Prostate gland (tissue), 2 donors: ENCODE measurements at places on chromosomes 5 and 9. TPM values are rescaled to one million over a fixed set of nuclear protein-coding genes. Genes with fewer than 3 reads are reported as not detected.

DNA sequence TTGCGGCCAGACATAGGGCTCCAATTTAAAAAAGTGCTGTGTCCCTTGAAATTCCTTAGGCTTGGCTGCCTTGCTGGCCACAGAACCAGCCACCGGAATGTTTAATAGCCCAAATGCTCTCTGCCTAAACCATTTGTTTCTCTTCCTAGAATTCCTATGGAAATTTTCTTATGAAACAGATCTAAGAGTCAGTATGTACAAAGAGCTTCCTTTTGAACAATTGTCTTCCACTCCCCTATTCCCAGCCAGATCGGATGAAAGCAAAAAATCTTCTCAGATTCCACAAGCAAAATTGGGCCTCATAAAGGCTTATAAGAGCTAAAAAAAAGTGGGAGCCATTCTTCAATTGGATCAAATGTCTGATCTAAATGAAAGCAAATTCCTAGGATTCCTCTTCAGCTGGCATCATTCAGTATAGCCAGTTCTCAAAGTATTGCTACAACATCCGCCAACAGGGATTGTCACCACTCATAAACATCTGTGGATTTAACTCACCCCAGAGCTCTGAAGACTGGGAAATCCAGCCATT, 104.3 kb downstream of the CEMIP2 start:
- no peaks in the 10 kb centered on the region for H3K27me3 ChIP-seq
- no peaks in the 10 kb centered on the region for H3K36me3 ChIP-seq
- no peak for DNase-seq
- no peak overlapping the region for H3K27ac ChIP-seq
- no peak overlapping the region for H3K4me3 ChIP-seq

DNA sequence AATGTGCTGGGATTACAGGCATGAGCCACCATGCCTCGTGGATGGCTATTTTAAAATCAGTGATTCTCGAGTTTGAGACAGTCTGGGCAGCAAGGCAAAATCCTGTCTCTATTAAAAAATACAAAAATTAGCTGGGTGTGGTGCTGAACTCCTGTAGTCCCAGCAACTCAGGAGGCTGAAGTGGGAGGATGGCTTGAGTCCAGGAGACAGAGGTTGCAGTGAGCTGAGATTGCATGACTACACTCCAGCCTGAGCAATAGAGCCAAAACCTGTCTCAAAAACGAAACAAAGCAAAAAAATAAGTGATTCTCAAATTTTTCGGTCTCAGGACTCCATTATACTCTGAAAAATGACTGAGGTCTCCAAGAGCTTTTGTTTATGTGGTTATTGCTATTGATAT, 47.9 kb upstream of the HSPA9 start:
- H3K4me1 ChIP-seq, result no peaks in the 10 kb centered on the region
- H3K36me3 ChIP-seq, result no peaks in the 10 kb centered on the region
- no peak overlapping the region for H3K27ac ChIP-seq
- DNase-seq, result no peak
- no peak overlapping the region for H3K4me3 ChIP-seq

The NPR3 gene
- 23.9 TPM for total RNA-seq

- no peak overlapping the region for H3K27ac ChIP-seq
Measured at GRCh38 chr5:88772047-88772446, 110.9 kb downstream of the MEF2C start.

DNA sequence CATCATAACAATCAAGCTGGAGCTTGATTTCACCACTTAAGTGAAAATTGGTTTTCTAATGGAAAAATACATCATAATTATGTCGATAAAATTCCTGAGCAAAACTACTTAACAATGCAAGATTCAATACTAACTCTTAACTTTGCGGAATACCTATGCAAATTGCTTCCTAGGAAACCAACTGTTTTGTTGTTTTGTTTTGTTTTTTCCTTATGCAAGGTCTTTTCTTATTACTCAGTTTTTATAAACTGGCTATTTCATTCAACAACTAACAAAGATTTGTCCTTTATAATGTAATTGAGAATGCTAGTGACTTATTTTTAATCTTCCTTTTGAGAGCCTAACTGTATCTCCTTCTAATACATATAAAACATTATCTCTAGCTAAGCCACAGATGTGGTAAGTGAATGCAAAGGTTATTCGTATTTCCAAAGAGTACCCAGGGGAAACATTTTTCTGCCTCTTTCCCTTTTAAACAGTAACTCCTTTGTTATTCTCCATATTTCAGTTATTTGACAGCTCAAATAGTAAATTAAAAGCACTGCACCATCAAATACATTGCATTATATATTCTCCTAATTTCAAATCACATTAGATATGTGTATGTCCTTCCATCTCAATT, 609.4 kb downstream of the SLCO4C1 start:
- no peaks in the 10 kb centered on the region for H3K36me3 ChIP-seq
- no peak overlapping the region for H3K27ac ChIP-seq
- H3K27me3 ChIP-seq, result no peaks in the 10 kb centered on the region
- no peaks in the 10 kb centered on the region for H3K4me1 ChIP-seq
- H3K4me3 ChIP-seq, result no peak overlapping the region
- DNase-seq, result no peak

- DNase-seq, result no peak
- no peak overlapping the region for H3K27ac ChIP-seq
- H3K4me1 ChIP-seq, result no peaks in the 10 kb centered on the region
- no peaks in the 10 kb centered on the region for H3K27me3 ChIP-seq
Measured at GRCh38 chr5:157963761-157964160, 104.8 kb upstream of the CLINT1 start.

DNA sequence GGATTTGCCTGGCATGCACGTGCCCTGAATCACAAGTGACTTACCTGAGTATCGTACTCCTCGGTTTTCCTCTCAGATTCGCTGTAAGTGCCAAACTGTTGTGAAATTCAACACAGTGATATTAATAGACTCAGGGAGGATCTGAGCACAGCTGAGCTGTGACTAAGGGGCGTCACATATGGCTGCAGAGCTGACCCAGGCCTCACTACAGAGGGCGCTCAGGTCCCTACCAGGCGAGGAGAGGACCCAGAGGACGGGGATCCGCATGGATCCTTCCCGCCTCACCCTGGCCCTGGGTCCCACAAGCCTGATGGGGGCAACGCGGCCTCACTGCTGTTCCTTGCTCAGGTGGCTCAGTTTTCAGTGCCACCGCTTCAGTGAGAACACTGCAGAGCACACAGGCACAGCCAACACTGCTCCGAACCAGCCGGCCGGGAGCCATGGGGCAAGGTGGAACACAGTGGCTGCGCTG, 20.1 kb downstream of the CLPTM1L start:
- DNase-seq, result no peak
- H3K4me3 ChIP-seq, result no peak overlapping the region
- H3K27me3 ChIP-seq, result no peaks in the 10 kb centered on the region
- no peak overlapping the region for H3K27ac ChIP-seq
- peaks cover 10% of the 10 kb centered on the region for H3K36me3 ChIP-seq

DNA sequence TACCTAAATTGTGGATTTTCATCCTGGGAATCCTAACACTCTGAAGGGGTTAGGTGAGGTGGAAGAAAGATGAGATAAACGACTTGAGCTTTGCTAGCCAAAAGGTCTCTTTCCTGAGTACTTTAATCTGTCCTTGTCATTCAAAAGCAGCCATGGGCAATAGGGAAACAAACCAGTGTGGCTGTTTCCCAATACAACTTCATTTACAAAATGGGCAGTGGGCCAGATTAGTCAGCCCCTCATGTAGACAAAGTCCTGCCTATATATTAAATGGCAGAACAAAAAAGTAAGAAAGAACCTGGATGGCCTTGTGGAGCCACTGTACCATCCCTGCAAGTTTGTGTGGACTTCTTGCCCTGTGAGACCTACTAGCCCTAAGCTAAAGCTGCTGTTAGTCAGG, 51.0 kb upstream of the NFIL3 start:
- no peaks in the 10 kb centered on the region for H3K27me3 ChIP-seq
- no peak for DNase-seq
- no peaks in the 10 kb centered on the region for H3K36me3 ChIP-seq
- H3K27ac ChIP-seq, result no peak overlapping the region

GRCh38 chr5:169762338-169763095, 125.4 kb downstream of the DOCK2 start:
- H3K27me3 ChIP-seq, result no peaks in the 10 kb centered on the region
- no peak for DNase-seq
- H3K4me3 ChIP-seq, result no peak overlapping the region
- H3K36me3 ChIP-seq, result no peaks in the 10 kb centered on the region
- H3K27ac ChIP-seq, result no peak overlapping the region

The SPATA31D1 gene
- total RNA-seq, result not detected

The FAM221B gene
- total RNA-seq, result 0.46 TPM

The ASB6 gene
- 25.2 TPM for total RNA-seq

GRCh38 chr9:69427286-69427685, 102.3 kb downstream of the ENTREP1 start:
- no peaks in the 10 kb centered on the region for H3K27me3 ChIP-seq
- no peak overlapping the region for H3K27ac ChIP-seq
- no peaks in the 10 kb centered on the region for H3K36me3 ChIP-seq
- no peaks in the 10 kb centered on the region for H3K4me1 ChIP-seq

- H3K27me3 ChIP-seq, result no peaks in the 10 kb centered on the region
- peak overlapping the region; percentile 27 for H3K4me3 ChIP-seq
- peak overlapping the region; percentile 65 for H3K27ac ChIP-seq
Measured at GRCh38 chr9:2158766-2159430, 143.8 kb downstream of the SMARCA2 start.

GRCh38 chr9:92468206-92468605, 14.1 kb downstream of the ASPN start:
- no peaks in the 10 kb centered on the region for H3K36me3 ChIP-seq
- H3K27ac ChIP-seq, result no peak overlapping the region
- DNase-seq, result no peak

The IZUMO3 gene
- not detected for total RNA-seq

The COL23A1 gene
- 2.7 TPM for total RNA-seq

The CDH10 gene
- total RNA-seq, result 1.1 TPM

The PCDHGC5 gene
- total RNA-seq, result 0.96 TPM

DNA sequence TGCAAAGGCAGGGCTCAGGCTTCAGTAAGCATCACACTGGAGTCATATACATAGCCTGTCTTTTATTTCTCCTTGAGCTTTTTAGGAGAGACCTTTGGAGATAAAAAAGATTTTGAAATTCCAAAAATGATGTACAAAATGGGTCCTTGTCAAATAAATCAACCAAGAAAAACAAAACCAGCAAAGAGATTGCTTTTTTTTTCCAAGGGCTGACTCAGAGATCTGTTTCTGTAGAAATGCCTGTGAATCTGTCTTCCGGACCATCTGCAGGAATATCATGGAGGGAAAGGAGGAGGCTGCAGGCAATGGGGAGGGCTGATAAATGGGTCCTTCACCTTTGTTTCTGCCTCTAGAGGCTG, 77.4 kb downstream of the SLIT3 start:
- H3K36me3 ChIP-seq, result no peaks in the 10 kb centered on the region
- H3K4me3 ChIP-seq, result no peak overlapping the region
- H3K27me3 ChIP-seq, result no peaks in the 10 kb centered on the region
- no peaks in the 10 kb centered on the region for H3K4me1 ChIP-seq
- no peak overlapping the region for H3K27ac ChIP-seq

GRCh38 chr5:32058997-32059396, 115.1 kb downstream of the GOLPH3 start:
- DNase-seq, result no peak
- no peaks in the 10 kb centered on the region for H3K36me3 ChIP-seq
- no peak overlapping the region for H3K4me3 ChIP-seq
- no peaks in the 10 kb centered on the region for H3K4me1 ChIP-seq

DNA sequence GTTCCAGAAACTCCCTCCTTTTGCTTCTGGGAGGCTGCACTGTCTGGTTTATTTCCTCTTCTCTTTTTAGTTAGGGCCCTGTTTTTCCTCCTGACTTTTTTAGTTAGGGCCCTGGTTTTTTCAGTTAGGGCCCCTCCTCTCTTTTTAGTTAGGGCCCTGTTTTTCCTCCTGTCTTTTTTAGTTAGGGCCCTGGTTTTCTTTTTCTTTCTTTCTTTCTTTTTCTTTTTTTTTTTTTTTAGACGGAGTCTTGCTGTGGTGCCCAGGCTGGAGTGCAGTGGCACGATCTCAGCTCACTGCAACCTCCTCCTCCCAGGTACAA, 15.1 kb downstream of the GSN start:
- H3K4me1 ChIP-seq, result peaks cover 4% of the 10 kb centered on the region
- DNase-seq, result no peak
- H3K36me3 ChIP-seq, result no peaks in the 10 kb centered on the region
- no peaks in the 10 kb centered on the region for H3K27me3 ChIP-seq
- no peak overlapping the region for H3K4me3 ChIP-seq

- peaks cover 11% of the 10 kb centered on the region for H3K27me3 ChIP-seq
- no peaks in the 10 kb centered on the region for H3K36me3 ChIP-seq
- DNase-seq, result no peak
- H3K27ac ChIP-seq, result no peak overlapping the region
Measured at GRCh38 chr9:126639318-126640000, 25.7 kb downstream of the LMX1B start.

DNA sequence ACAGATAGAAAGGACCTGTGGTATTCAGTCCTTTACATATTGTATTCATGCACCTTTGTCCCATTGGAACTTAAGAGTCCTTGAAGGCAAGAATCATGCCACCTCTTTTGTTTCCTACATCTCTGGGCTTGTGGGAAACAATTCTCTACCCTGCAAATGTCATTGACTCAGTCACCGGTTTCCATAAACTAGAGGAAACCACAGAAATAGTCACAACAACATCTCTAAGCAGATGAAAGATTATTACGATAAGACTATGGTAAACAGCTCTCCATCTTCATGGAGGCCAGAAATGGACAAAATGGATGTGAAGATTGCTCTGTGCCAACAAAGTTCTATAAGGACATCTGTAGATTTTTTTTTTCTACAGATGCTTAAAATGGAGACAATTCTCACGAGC, 165.5 kb downstream of the PIK3R1 start:
- DNase-seq, result no peak
- H3K4me1 ChIP-seq, result no peaks in the 10 kb centered on the region
- no peak overlapping the region for H3K27ac ChIP-seq
- H3K27me3 ChIP-seq, result no peaks in the 10 kb centered on the region

DNA sequence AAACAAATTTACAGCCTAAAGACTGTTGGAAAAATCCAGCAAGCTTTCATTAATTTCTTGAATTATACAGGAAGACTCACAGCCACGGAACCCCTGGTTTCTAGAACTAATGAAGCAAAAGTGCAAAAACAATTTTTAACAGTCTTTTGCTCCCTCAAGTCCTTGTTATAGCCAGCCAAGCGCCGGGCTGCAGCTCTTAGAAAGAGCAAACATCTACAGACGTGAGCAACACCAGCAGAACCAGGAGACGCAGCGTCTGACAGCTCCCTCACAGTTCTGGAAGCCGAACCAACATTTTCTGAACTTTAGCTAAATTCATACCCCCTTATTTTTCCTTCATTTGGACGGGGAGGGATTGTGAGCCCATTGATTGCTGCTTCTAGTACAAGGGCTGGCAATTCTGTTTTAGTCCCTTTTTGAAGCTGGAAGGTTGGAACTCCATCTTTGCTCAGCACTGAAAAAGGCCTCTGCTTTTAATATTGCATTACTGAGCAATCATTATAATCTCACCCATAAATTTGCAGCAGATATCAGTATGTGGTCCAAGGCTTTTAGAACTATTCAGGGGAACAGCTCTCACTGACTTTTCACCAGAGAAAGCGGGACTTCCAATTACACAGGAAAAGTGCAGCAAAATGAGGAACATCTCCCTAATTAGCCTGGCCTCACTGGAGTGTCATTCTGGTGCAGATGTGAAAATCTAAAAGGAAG, 45.8 kb downstream of the AK8 start:
- DNase-seq, result no peak
- H3K36me3 ChIP-seq, result no peaks in the 10 kb centered on the region
- H3K27me3 ChIP-seq, result no peaks in the 10 kb centered on the region
- no peak overlapping the region for H3K27ac ChIP-seq
- H3K4me3 ChIP-seq, result no peak overlapping the region

The NRARP gene
- total RNA-seq, result 22.4 TPM

GRCh38 chr9:127139071-127139731, 16.8 kb upstream of the ANGPTL2 start:
- no peak overlapping the region for H3K4me3 ChIP-seq
- H3K4me1 ChIP-seq, result peaks cover 3% of the 10 kb centered on the region
- no peaks in the 10 kb centered on the region for H3K36me3 ChIP-seq
- DNase-seq, result no peak
- no peaks in the 10 kb centered on the region for H3K27me3 ChIP-seq
